Smooth muscle cell of the umbilical artery (primary cell): ENCODE measurements at places on chromosomes 12 and 14. TPM values are rescaled to one million over a fixed set of nuclear protein-coding genes. Genes with fewer than 3 reads are reported as not detected.

The BMAL2 gene
- 49.0 and 140 TPM in 2 replicates for total RNA-seq

The KRT75 gene
- not detected in 2 replicates for total RNA-seq

The TWF1 gene
- 164 and 207 TPM in 2 replicates for total RNA-seq

The DNAH10 gene
- 0.28 and 0.59 TPM in 2 replicates for total RNA-seq

The HOXC4 gene
- total RNA-seq: 1.1 and 1.5 TPM in 2 replicates

The SSPN gene
- 27.9 and 36.8 TPM in 2 replicates for total RNA-seq

The SALL2 gene
- 3.0 and 4.4 TPM in 2 replicates for total RNA-seq

The SLC10A1 gene
- total RNA-seq: not detected in 2 replicates

The HHIPL1 gene
- 7.7 and 11.1 TPM in 2 replicates for total RNA-seq

The DAZAP2 gene
- total RNA-seq: 59.4 and 66.6 TPM in 2 replicates

The BCL2L14 gene
- not detected in 2 replicates for total RNA-seq

The EEA1 gene
- total RNA-seq: 26.7 and 31.6 TPM in 2 replicates

The CKAP4 gene
- total RNA-seq: 696 and 797 TPM in 2 replicates

The PRH2 gene
- 0.28 TPM in 1 of 2 replicates, not detected in the other for total RNA-seq

The SLCO1B3 gene
- total RNA-seq: not detected in 2 replicates

The TTC7B gene
- total RNA-seq: 11.0 and 41.9 TPM in 2 replicates

The C12orf57 gene
- total RNA-seq: 47.2 and 210 TPM in 2 replicates

The RNU4-1 gene
- under 0.01 TPM in 1 of 2 replicates, not detected in the other for total RNA-seq

The NKX2-1 gene
- not detected in 2 replicates for total RNA-seq

The EML5 gene
- total RNA-seq: 0.09 and 0.30 TPM in 2 replicates

The CSRP2 gene
- total RNA-seq: 49.7 and 127 TPM in 2 replicates

The LRRK2 gene
- total RNA-seq: 1.7 and 2.4 TPM in 2 replicates

The GZMB gene
- total RNA-seq: not detected in 2 replicates

The LETMD1 gene
- 37.0 and 41.3 TPM in 2 replicates for total RNA-seq

The KRT78 gene
- total RNA-seq: not detected in 2 replicates

The RPL36AL gene
- total RNA-seq: 187 and 212 TPM in 2 replicates

The KRT72 gene
- not detected in 2 replicates for total RNA-seq

The NTS gene
- 14.6 and 34.0 TPM in 2 replicates for total RNA-seq

The AQP2 gene
- not detected in 2 replicates for total RNA-seq
